ENCODE measurements at places on chromosomes 3 and 15.

DNA sequence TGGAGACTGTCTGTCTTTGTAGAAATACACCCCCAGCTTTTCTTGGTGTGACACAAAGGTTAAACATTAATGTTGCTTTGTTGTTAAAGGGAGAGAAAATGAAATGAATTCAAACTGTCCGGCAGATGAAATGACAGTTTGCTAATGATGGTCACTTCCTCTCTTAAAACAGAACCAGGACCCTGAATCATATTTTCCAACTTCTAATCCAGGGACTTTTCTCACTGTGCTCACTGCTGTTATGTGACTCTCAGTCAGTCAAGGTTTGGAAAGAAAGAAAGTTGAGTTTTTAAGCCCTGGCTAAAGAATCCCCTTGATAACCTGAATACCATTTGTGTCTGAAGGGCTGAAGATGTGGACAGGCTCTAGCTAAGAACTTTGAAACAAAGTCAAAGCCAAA, 215.8 kb downstream of the AGBL1 start:
- no peak for DNase-seq

GRCh38 chr3:180548050-180548449, 53.9 kb upstream of the TTC14 start:
- DNase-seq, result no peak

DNA sequence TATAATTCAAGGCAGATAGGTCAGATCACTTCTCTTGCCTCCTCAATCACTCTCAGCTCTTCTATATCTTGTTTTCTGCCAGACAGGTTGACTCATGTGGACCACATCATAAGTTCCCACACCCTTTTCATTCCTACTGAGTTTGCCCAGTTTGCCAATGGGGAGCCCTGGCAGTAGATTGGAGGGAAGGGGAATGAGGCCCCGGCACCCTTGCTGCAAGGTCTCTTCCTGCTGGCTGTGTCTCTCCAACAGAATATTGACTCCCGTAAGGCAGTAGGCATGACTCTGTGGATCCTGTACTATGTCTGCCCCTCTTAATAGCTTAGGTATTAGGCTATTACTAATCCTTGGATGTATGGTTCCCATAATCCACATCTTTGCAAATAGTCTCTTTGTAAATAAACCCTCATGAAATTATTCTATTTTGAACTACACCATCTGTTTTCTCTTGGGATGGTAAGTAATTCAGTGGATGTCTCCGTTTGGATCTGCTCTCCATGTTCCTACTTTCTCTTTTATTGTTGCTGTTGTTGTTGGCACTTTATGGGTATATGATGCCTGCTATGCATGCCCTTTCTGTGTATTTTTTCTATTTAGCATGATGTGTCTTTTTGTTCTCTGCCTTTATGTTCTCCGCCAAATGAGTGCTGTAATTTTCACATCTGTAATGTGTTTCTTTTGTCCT, 65.5 kb upstream of the DCBLD2 start:
- DNase-seq, result no peak

GRCh38 chr3:183802989-183803388, 22.4 kb downstream of the MAP6D1 start:
- no peak for DNase-seq

DNA sequence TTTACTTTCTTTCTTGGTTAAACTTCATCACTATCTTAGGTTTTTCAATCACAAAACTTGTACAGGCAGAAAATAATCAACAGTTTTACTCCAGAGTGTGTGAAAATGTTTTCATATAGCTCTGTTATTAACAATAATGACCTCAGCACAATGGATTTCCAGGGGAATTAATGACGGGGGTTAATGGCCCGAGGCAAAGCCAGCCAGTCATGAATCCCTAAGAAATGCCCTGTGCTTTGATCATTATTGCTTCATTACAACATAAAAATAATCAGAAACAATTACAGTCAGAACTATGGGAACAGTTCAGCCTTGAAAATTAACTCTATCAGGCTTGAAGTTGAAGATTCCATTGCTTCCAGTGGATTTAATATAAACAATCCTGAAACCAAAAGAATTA, 875.4 kb downstream of the ROBO2 start:
- DNase-seq, result no peak

GRCh38 chr3:34995796-34996430, 643.4 kb upstream of the ARPP21 start:
- DNase-seq, result no peak

DNA sequence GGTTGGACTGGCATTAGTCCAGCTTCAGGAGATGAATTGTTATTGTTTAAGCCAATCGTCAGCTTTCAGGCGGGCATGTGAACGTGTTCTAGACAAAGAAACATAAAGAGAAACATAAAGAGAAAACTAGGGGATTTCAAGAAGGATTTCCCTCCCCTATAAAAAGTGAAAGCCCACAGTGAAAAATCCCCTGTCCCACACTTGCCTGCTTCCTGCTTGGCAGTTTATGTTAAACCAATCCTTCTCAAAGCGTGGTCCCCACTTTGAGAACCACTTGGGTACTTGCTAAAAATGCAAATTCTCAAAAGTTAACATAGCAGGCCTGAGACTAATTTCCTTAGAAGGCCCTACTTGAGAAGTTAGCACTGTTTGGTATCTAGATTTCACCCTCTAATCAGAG, 293.0 kb upstream of the SOX14 start:
- no peak for DNase-seq

DNA sequence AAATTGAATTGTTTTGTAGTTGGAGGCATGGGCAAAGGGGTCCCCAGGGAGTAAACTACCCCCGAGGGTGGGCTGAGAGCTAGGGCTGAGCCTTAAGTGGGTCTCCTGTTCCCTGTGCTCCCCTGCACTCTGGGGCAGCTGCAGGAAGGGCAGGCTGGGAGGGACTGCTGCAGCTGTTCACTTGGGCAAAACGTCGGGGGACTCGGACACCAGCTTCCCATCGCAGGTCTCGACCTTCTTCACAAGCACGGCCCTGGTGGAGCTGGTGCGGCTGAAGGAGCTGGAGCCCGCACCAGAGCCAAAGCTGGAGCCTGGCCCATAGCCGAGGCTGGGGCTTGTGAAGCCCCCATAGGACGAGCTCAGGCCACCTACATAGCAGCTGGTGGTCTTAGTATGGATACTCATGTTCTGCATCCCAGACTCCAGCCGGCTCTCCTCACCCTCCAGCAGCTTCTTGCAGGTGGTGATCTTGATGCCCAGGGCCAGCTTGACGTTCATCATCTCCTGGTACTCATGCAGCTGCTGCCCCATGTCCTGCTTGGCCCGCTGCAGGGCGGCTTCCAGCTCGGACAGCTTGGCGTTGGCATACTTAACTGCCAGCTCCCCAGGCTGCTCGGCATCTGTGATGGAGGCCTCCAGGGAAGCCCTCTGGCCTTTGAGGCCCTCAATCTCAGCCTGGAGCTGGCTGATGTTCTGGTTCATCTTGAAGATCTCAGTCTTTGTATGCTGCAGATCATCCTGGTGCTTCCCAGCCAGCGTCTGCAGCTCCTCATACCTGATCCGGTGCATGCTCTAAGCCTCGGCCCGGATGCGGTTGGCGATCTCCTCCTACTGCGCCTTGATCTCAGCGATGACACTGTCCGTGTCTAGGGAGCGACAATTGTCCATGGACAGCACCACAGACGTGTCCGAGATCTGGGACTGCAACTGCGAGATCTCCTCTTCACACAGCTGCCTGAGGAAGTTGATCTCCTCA, 423.5 kb upstream of the ARPP21 start:
- no peak for DNase-seq

GRCh38 chr3:177055605-177056571, 141.4 kb downstream of the TBL1XR1 start:
- peak; percentile 4 for DNase-seq

DNA sequence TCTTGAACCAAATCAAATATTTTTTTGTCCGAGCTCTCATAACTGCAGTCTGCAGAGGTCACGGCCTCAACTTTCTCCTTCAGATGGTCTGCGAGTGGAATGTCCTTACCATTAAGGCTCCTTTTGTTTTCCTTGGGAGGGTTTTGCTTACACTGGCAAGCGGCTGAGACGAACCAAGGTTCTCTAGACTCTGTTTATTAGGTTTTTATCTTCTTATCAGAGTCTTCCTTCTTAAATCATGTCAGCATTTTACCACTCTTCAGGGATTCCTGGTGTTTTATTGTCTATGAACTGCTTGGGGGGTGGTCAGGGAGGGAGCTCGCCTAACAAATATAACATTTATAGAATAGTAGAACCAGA, 773.7 kb upstream of the NR2F2 start:
- no peak for DNase-seq

DNA sequence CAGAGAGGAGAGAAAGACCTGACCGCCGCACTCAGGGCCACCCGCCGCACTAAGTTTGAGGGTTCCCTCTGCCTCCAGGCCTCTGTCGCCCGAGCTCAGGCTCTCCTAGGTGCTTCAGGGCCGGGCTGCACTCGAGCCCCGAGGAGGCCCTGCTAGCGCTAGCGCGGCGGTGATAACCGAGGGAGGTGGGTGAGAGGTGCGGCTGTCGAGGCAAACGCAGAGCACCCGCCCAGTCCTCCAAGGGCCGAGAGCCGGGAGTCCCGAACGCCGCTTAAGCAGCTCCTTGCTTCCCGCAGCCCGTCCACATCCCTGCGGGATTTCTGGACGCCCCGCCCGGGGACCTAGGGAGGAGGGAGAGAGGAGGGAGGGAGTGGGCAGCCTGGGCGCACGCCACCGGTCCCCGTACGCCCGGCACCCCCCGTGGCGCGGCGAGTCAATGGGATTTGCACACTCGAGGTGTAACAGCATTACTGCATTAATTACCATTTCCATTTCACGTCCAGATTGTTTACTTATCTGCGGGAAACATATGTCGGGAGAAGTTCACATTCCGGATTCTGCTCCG, 6.8 kb downstream of the SOX14 start:
- no peak for DNase-seq

GRCh38 chr3:31057891-31058290, 163.4 kb upstream of the GADL1 start:
- DNase-seq, result no peak

DNA sequence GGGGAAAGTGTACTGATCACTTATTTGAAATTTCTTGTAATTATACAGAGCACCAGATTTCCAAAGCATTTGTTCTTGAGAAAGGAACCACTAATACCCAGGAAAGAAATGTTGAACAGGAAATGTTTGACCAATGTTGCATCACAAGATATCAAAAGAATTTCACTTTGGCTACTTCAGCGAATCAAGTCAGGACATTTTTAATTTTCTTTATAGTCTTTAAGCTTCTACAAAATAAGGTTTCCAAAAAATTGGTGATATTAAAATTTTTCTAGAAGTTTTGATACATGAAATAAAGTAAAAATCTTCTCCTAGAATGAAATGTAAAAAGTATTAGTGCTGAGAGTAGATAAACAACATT, 421.9 kb downstream of the MECOM start:
- no peak for DNase-seq

DNA sequence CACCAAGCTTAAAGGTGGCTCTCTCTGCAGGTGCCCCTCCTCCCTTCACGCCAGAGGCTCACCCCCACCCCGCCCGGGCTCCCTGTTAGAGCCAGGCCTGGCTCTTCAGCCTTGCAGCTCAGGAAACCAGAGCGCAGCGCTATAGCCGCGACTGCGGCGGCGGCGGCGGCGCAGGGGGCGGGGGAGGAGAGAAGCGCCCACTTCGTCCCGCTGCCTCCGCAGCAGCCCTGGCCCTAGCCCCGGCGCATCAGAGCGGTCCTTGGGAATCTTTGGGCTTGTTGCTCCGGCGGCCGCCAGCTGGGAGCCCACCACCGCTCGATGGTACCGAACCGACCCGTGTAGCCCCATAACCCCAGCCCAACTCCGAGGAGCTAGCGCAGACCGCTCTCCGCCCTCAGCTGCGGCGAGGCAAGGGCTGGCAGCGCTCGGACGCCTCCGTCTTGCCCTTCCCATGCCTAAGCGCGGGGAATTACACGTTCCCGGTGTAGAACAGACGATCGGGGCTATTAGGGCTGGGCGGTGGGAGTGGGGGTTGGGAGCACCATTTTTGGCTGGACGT, 1.2 kb downstream of the RASGRF1 start:
- no peak for DNase-seq

- DNase-seq, result no peak
Observed at GRCh38 chr15:45326280-45326679, 52.1 kb downstream of the GATM start.

DNA sequence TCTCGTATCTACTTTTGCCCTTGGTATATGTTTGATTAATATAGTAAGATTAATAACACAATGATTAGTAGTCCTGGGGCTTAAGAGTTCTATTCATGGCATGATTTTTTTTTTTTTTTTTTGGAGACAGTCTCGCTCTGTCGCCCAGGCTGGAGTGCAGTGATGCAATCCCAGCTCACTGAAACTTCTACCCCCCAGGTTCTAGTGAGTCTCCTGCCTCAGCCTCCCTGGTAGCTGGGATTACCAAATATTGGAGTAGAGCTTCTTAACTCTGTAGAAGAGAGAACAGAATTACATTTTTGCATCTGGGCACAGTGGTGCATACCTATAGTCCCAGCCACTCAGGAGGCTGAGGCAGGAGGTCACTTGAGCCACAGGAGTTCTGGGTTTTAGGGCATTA, 58.9 kb downstream of the RAB7A start:
- DNase-seq, result no peak

GRCh38 chr3:184894051-184894450, 82.1 kb downstream of the VPS8 start:
- DNase-seq, result no peak

DNA sequence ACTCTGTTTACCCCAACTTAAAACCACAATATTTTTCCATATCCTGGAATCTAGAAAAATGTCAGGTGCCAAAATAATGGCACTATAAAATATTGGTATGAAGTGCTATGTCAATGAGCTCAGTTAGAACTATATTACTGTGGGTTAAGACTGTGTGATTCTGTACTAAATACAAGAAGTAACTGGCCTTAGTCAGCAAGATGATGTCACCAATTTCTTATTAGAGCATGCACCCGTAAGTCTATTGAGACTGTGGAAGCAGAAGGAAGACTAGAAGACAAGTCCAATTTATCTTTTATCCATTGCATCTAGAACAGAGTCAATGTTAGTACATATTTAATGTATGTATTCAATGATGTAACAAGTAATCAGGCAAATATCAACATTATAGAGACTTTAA, 25.0 kb downstream of the LRRC58 start:
- no peak for DNase-seq

GRCh38 chr15:87967951-87968350, 288.6 kb downstream of the NTRK3 start:
- DNase-seq, result no peak

DNA sequence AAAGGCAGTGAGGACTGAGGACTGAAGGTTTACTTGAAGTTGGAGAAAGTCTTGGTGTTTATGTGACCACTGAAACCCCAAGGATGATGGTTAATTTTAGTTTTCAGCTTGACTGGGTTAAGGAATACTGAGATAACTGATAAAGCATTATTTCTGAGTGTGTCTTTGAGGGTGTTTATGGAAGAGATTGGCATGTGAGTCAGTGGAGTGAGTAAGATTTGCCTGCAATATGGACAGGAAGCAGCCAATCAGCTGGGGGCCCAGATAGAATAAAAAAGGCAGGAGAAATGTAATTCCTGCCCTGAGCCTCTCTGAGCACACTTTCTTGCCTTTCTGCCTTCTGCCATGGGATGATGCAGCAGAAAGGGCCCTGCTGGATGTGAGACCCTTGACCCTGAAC, 92.4 kb downstream of the KBTBD8 start:
- DNase-seq, result no peak

- no peak for DNase-seq
Observed at GRCh38 chr3:124119056-124119716, 127.3 kb upstream of the ROPN1 start.

GRCh38 chr3:11002371-11002807, 9.8 kb downstream of the SLC6A1 start:
- DNase-seq, result no peak

GRCh38 chr3:182364723-182365650, 428.3 kb upstream of the ATP11B start:
- DNase-seq, result peak; percentile 42

All from OCI-M1 (cell line).